ENCODE measurements at places on chromosomes 1 and 21. TPM values are rescaled to one million over a fixed set of nuclear protein-coding genes. Genes with fewer than 3 reads are reported as not detected.

GRCh38 chr1:174898102-174898797, 101.5 kb upstream of the CACYBP start:
- no peak for DNase-seq

GRCh38 chr1:9374748-9375341, 82.2 kb downstream of the SPSB1 start:
- DNase-seq: no peak

DNA sequence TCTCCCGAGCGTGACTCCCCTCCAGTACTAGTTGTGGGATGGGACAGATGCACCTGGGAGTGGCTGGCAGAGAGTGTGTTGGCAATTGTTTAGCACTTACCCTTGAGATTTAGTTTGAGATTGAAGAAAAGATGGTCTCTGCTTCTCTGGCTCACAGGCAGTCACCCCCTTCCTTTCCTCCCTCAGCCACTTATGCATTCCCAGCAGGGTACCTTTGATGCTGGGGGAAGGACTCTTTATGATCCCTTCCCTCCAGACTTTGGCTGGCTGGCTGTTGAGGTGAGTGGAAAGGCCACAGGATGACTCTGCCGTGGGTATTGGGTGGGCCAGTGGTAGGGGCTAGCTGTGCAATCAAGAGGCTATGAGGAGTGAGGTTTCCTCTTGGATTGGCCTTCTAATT, 236.8 kb downstream of the CAMTA1 start:
- DNase-seq: no peak

- no peak for DNase-seq
Measured at GRCh38 chr1:220699044-220699443, 8.9 kb downstream of the C1orf115 start.

Gene CELA3A
- not detected for total RNA-seq

- no peak for DNase-seq
Measured at GRCh38 chr1:30046751-30047150, 676.6 kb downstream of the MATN1 start.

GRCh38 chr1:59125676-59126320, 171.1 kb upstream of the FGGY start:
- no peak for DNase-seq

GRCh38 chr1:202046227-202046626, 35.8 kb downstream of the ELF3 start:
- no peak for DNase-seq

- DNase-seq: no peak
Measured at GRCh38 chr1:169012416-169012815, 94.1 kb upstream of the ATP1B1 start.

GRCh38 chr1:107255469-107255868, 114.6 kb downstream of the NTNG1 start:
- no peak for DNase-seq

- no peak for DNase-seq
Measured at GRCh38 chr1:212752252-212752933, 39.2 kb downstream of the NSL1 start.

GRCh38 chr1:150560576-150561253, 11.5 kb downstream of the ADAMTSL4 start:
- peak; percentile 85 for DNase-seq

Gene ELF3
- total RNA-seq: 0.13 TPM

DNA sequence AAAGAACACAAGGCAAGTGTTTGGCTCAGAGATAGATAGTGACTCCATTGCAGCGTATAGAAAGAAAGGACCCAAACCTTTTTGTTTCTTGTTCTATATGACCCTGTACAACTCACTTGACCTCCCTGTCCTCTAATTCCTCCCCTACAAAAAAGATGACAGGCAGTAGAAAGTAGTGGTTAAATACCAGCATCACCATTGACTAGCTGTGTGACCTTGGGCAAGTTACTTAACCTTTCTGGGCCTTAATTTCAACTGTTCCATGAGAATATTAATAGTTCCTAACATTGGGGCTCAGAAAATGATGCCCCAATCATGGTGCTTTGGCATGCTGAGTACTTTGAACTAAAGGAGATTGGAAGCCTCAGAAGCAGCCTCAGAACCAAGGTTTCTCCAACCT, 46.7 kb upstream of the MAN1A2 start:
- no peak for DNase-seq

DNA sequence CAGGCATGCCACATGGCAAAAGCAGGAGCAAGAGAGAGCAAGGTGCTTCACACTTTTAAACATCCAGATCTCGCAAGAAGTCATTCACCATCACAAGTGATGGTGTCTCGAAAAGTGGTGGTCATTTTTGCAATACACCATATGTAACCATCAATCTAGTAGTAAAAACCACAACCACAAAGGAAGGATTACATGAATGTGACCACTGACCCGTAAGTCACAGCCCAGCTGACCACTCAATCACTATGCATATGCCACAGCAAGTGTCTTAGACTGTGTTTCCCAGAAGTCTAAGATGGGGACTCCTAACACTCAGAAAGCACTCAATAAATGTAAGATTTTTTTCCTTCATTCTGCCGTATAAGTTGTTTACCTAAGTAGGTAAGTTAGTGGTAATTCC, 76.9 kb downstream of the FH start:
- no peak for DNase-seq

Gene PLD5
- 9.4 TPM for total RNA-seq

GRCh38 chr1:198228925-198229324, 72.1 kb downstream of the NEK7 start:
- DNase-seq: no peak

Gene ERG
- total RNA-seq: 6.9 TPM

GRCh38 chr1:230958370-230958769, 20.3 kb downstream of the TTC13 start:
- no peak for DNase-seq

DNA sequence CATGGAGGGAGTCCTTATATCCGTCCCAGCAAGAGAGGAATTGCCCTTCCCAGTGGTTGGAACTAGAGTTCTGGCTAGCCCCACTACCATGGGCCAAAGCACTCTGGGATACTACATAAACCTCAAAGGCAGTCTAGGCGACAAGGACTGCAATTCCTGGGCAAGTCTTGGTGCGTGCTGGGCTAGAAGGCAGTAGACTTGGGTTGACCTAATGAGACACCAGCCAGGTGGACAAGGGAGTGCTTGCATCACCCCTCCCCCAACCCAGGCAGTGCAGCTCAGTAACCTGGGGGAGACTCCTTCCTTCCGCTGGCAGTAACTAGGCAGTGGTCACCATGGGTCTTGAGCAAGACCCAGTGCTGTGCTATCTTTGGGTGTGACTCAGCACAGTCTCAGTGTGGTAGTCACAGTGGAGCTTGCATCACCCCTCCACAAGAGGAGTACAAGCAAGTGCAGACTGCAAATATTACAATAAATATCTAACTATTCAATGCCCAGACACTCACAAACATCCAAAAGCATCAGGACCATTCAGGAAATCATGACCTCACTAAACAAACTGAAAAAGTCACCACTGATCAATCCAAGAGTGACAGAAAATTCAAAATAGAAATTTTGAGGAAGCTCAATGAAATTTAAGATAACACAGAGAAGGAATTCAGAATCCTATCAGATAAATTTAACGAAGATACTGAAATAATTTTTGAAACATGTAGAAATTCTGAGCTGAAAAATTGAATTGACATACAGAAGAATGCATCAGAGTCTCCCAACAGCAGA, 84.7 kb upstream of the LYPLAL1 start:
- DNase-seq: peak; percentile 24

DNA sequence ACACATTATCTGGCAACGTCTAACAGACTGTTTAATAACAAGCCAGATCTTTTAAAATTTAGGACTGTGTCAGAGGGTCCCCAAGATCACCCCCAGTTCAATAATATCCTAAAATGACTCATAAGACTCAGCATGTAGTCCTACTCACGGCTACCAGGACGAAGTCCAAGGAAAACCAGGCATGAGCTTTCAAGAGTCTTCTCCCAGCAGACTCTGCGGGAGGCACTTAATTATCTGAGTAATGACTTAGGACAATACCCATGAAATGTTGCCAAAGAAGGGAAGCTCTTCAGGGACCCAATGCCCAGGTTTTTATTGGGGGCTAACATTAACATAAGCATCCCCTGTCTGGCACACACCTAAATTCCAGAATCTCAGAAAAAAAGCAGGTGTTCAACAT, 7.0 kb downstream of the HFM1 start:
- DNase-seq: no peak

DNA sequence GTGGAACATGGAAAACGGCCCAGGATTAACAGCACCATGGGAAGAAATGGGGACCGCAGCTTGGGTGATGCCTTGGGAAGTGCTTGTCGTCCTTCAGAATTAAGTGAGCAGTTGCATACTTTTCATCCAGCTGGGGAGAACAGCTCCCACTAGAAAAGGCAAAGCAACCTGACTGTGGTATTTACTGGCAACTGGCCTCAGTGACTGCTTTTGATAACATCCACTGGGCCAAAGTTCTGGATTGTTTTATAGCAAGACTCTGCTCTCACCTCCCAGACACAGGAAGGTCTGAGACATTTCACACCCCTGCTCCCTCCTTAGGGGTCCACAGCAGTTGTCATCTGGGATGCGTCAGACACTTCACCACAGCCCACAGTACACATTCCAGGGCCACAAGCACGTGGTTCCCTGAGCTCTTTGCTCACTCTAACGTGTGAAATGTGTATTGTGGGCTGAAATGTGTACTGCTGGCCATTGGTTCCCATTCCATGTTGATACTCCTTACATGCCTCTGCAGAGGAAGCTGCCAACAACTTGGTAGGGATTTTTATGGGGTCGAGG, 6.6 kb downstream of the PAPPA2 start:
- DNase-seq: no peak

Gene DBT
- 24.4 TPM for total RNA-seq

Gene ITGB2
- total RNA-seq: 24.0 TPM

DNA sequence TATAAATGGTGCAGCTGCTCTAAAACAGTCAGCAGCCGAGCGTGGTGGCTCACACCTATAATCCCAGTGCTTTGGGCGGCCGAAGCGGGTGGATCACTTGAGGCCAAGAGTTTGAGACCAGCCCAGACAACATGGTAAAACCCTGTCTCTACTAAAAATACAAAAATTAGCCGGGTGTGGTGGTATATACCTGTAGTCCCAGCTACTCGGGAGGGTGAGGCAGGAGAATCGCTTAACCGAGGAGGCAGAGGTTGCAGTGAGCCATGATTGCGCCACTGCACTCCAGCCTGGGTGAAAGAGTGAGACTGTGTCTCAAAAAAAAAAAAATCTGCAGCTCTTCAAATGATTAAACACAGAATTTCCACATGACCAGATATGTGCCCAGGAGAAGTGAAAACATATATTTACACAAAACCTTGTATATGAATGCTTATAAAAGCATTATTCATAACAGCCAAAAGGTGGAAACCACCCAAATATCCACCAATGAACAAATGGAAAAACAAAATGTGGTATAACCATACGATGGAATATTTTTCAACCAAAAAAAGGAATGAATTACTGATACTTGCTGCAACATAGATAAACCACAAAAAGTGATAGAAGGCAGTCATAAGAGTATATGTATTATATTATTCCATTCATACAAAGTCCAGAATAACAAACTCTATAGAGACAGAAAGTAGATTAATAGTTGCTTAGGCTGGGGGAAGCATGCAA, 14.1 kb downstream of the EPS15 start:
- DNase-seq: no peak

Gene PIGR
- total RNA-seq: 0.11 TPM

DNA sequence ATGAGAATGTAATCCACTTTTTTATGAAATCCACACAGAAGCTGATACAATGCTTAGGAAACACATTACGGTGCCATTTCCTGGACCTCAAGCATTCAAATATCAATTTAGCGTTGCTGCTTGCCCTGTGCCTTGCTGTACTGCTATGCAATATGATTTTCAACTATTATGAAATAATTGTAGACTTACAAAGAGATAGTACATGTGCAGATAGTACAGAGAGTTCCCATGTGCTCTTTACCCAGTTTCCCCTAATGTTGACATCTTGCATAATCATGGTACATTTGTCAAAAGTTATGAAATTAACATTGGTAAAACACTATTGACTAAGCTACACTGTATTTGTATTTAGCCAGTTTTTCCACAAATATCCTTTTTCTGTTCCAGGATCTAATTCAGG, 37.7 kb upstream of the PTBP2 start:
- no peak for DNase-seq

DNA sequence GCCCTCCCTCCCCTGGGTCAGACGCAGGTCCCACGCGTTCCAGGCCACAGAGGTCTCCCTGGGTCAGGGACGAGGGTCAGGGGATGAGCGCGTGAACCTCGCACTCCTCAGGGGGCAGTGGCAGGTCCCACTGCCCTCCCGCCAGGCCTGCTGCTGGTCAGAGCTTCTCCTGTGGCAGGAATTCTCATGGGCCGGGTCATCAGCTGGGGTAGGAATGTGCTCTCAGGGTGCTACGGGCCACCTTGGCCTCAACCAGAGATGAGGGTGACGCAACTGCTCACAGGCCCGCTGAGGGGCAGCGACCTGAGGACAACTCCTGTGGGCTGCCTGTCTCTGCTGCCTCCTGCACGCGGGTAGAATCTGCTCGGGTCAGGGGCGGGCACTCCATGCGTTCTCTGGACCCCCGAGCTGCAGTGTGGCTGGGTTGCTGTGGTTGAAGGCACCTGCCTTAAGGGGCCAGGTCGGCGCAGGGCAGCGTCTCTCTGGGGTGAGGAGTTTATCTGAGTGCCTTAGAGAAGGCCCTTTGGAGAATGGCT, 128.8 kb downstream of the PRDM16 start:
- DNase-seq: no peak

GRCh38 chr1:46133781-46134350, 1.4 kb upstream of the PIK3R3 start:
- no peak for DNase-seq

Gene RIPPLY3
- total RNA-seq: not detected

- DNase-seq: no peak
Measured at GRCh38 chr1:192807211-192808162, 1.4 kb upstream of the RGS2 start.

DNA sequence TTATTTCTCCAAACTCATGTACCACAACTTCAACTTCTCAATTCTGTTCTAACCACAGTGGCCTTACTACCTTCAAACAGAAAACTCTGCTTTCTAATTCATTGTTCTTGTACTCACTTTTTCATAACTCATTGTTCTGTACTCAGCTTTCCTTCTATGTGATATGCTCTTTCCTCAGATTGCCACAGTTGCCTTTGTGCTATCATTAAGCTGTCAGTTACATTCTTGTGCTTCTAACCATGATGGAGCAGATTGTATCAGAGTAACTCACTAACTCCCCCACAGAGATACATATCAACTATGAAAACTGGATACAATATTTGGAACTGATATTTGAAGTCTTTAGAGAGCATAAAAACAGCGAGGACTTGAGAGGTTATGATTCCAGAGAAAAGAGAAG, 1213.7 kb downstream of the KCNT2 start:
- DNase-seq: no peak

- DNase-seq: peak; percentile 27
Measured at GRCh38 chr21:41933313-41934079, 20.3 kb downstream of the C2CD2 start.

DNA sequence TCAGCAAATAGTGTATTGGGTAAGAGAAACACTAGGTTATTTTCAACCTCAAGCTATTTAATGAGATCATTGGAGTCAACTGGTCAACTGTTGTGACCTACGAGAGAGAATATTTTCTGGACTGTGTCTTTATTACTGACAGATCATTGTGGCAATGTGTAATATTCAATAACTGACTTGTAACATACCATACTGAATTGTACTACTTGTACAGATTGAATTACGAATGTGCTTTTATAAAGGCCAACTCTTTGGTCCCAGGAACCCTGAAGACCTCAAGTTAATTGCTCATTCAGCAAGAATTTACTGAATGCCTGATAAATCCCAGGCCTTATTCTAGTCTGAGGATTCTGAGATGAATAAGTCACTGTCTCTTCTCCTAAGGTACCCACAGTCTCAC, 56.1 kb upstream of the CAMK1G start:
- DNase-seq: no peak

GRCh38 chr1:110535985-110536384, 17.0 kb upstream of the KCNA10 start:
- no peak for DNase-seq

Gene THEM5
- total RNA-seq: not detected
